ENCODE measurements at places on chromosomes 2 and 18.

GRCh38 chr2:155846259-155846658 lies 486.3 kb downstream of the NR4A2 start:
- DNase-seq: no peak

- no peak for DNase-seq
Observed at GRCh38 chr18:48719974-48720654, 181.3 kb downstream of the CTIF start.

GRCh38 chr2:238285653-238286082 lies 2.7 kb downstream of the PER2 start:
- DNase-seq: no peak

- DNase-seq: no peak
Observed at GRCh38 chr18:50284255-50284885, 3.0 kb upstream of the MBD1 start.

DNA sequence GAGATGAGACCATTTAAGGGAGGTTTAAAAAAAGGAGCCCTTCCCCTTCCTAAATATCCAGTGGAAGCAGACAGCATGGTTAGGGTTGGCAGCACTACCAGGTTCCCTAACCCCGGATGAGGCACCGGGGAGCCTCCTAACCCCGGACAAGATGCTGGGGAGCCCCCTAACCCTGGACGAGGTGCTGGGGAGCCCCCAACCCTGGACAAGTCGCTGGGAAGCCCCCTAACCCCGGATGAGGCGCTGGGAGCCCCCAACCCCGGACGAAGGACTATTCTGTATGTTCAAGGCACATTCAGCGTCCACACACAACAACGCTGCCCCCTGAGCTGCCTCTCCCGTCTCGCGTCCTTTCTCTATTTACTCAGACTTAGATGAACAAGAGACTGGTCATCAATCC lies 51.9 kb downstream of the ANKMY1 start:
- DNase-seq: no peak

DNA sequence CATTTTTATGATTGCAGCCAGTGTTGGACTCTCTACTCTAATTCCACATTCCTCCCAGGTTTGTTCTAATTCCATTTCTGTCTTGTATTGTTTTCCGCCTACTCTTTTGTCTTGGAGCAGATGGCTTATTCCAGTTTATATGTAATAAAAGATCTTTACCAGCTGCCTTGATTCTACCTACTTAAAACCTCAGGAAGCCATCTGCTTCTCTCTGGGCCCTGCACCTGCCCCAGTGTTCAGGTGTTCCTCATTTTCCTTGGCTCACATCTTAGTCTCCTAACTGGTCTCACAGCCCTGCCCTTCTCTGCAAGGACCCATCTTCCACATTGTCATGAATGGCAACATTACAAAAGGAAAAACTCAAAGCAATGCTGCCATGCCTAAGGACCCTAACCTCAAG lies 21.0 kb upstream of the IL37 start:
- DNase-seq: no peak

DNA sequence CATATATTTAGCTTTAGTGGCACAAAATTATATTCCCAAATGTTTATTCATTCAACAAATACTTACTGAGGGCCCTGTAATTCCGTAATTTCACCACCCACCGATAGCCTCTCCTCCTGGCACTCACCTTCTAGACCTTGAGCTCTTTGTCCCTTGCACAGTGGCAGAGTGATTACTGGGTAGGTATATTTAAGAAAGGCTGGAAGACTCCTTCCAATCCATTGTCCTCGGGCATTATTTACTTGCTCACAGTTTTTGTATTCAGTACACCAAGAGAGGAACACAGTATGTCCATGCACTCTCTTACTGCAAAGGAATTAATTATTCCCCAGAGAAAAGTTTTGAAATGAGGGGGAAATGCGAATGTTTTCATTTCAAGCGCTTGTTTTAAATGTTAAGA lies 1.1 kb upstream of the CDCA7 start:
- no peak for DNase-seq

GRCh38 chr2:145807968-145808367 lies 1288.0 kb upstream of the ZEB2 start:
- DNase-seq: no peak

DNA sequence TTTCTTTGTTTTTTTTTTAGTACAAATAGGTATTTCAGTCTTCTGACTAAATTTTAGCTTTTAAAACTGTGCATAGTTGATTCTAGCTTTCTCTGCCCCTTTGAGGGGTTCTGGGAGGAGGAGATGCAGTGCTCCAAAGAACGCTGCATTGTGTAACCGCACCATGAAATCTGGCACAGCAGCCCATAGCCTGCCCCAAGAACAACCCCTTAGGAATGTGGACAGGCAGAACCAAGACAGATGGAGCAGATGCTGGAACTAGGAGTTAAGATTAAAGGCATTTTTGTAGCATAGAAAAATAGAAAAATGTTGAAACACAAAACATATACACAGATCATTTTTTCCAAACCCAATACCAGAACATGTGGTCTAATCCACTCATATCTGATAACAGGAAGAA lies 187.5 kb downstream of the SCG2 start:
- DNase-seq: no peak

DNA sequence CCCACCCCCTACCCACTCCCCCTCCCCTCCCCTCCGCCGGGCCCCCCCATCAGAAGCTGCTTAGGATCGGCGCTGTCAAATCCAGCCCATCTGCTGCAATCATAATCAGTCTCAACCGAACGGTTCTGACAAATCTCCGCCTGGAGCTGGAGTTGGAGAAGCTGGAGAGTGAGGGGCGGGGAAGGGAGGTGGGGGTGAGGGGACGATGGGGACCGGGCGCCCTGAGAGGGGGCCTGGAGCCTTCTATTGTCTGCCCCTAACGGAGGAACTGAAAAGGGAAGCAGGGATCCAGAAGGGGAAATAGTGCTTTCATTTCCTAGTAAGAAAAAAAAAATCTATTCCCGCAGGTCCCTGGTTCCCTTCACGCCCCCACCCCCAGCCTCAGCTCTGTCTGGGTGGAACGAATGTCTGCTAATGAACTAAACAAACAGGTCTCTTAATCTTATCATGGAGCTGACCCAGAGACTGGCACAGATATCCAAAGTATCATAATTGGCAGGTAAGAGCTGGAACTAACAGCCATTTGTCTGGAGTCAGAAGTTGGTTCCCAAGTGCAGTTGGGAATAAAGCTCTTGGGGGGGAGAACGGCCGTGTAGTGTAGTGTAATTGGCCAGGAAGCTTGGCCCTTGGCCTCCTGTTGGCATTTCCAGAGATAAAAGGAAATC lies 301.2 kb downstream of the NCKAP5 start:
- no peak for DNase-seq

- DNase-seq: no peak
Observed at GRCh38 chr2:157334335-157334734, 8.7 kb upstream of the ERMN start.

GRCh38 chr18:22136395-22136794 lies 33.0 kb upstream of the GATA6 start:
- DNase-seq: no peak

DNA sequence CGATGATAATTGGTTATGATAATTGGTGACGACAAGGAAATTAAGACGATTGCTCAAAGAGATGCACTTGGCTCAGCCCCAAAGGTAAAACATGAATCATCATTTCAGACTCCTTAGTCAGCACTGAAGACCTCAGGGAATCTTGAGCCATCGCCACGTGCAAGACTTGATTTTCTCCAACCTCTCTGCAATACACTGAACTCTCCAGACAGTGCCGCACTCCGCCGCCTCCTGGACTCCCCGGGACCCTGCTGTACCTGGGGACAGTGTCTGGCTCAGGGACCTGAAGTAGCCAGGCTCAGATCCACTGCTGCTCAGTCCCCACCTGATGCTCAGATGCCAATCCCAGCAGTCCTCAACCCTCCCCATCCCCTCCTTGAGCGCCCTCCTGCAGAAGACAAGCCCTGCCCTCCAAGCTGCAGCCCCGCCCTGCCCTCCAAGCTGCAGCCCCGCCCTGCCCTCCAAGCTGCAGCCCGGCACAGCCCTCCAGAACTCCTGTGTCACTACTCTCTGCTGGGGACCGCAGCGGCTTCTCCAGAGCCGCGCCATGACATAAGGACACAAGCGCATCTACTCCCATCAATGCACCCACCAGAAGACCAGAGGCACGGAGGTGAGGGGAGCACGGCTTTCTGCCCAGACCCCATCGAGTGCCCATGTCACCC lies 1.1 kb downstream of the TMEM18 start:
- no peak for DNase-seq

GRCh38 chr2:96502891-96503636 lies 2.1 kb downstream of the NEURL3 start:
- DNase-seq: no peak

DNA sequence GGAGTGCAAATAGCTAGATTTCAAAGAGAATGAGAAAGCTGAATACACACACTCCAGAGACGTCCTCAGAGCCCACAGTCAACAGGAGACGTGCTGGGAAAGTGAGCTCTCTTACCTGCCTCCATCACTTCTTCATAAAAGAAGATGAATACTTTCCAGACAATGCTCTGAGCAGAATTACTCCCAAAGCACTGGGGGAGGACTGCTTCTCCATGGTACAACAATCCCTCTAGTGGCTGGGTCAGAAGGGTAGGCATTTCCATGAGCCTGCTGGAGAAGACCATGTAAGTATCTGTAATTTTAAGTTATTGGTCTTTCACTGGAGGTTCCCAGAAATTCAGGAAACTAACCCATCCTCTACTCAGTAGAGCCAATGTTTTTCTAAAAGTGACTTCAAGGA lies 190.3 kb downstream of the RBM43 start:
- DNase-seq: no peak

DNA sequence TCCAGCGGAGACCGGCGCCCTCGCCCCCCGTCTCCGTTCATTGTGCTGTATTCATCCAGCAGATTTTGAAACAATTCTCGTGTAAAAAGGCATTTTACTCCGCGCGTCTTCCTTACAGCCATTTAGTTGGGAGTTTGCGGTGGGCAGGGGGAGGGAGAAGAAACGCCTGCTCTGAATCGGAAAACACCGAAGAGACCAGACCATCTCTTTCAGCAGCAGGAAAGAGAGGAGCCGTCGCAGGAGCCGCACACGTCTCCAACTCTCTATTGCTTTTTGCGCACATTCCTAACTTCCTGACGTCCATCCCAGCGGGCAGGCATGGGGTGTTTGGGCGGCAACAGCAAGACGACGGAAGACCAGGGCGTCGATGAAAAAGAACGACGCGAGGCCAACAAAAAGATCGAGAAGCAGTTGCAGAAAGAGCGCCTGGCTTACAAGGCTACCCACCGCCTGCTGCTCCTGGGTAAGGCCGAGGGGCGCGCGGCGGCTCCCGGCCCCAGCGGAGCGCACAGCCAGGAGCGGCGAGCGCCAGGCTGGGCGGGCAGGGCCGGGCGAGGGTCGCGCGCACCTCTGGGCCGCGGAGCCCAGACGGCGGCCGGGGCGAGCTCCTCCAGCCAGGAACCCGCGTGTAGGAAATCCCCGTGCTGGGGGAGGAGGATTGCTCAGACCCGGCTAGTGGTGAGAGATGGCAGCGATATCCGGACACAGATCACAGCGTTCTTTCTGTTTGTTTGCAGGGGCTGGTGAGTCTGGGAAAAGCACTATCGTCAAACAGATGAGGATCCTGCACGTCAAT lies 63.2 kb downstream of the GNAL start:
- DNase-seq: no peak

DNA sequence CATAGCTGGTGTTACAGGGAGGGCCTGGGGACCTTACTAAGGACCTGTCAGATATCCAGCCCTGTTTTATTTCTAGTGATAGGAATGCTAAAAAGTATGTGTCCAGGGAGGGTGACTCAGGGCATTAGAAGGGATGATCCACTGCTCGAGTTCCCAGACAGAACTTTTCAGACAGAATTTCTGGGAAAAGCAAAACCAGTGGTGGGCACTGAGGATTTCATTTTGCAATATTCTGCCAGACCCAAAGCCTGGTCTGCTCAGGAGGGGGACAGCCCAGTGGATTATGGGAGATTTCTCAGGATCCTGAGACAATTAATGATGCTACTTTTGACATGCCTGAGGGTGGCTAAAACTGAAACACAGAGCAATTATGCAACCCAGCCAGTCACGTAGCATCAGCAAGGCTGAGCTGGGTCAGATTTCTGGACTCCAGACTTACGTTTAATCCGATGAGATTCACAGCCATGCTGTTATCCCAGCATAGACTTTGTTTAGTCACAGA lies 4.7 kb upstream of the KCNE4 start:
- DNase-seq: no peak

- no peak for DNase-seq
Observed at GRCh38 chr18:48539406-48540250, 797 bp downstream of the CTIF start.

DNA sequence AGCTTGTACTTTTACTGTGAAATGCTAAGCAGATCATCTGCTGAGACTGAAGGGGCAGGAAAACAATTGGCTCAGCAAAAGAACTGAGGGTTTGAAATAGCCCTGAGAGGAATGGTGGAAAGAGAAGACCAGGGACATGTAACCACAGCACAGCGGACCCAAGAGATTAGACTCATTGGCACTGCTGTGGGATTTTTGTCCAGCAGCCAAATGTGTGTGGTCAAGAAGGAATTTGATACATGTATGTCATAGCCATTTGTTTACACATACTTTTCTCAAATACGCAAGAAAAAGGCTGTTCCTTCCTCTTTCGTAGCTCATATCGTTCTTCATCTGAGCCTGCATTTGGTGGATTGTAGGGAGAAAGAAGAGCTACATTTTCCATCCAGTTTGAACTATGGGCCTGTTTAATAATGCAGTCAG lies 73.8 kb downstream of the TRABD2A start:
- DNase-seq: no peak

DNA sequence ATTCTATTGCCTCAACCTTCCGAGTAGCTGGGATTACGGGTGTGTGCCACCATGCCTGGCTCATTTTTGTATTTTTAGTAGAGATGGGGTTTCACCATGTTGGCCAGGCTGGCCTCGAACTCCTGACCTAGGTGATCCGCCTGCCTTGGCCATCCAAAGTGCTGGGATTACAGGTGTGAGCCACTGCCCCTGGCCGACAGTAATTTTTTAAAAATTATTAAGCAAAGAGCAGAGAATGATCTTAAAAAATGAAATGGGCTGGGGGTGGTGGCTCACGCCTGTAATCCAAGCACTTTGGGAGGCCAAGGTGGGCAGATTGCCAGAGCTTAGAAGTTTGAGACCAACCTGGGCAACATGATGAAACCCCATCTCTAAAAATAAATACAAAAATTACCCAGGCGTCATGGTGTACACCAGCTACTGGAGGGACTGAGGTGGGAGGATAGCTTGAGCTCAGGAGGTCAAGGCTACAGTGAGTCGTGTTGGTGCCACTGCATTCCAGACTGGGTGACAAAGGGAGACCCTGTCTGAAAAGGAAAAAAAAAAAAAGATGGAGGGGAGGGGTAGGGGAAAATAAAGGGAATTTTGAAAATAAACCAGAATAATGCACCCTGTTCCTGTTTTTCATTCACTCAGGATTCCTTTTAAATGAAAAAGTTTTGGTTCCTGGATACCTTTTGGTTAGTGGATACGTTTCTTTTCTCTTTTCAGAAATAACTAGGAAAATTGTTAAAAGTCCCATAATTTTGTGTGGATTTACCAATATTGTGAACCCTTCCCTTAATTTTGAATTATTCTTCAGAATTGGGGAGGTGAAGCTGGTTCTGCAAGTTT lies 33.9 kb downstream of the MAP4K4 start:
- no peak for DNase-seq

- no peak for DNase-seq
Observed at GRCh38 chr2:107028661-107029060, 142.7 kb upstream of the ST6GAL2 start.

- DNase-seq: no peak
Observed at GRCh38 chr2:54952978-54953456, 97.2 kb downstream of the RTN4 start.
